ENCODE measurements at places on chromosomes 6 and 20.

- no peak for DNase-seq
These were observed 3.0 kb upstream of the GCM1 start for GRCh38 chr6:53151676-53152075.

DNA sequence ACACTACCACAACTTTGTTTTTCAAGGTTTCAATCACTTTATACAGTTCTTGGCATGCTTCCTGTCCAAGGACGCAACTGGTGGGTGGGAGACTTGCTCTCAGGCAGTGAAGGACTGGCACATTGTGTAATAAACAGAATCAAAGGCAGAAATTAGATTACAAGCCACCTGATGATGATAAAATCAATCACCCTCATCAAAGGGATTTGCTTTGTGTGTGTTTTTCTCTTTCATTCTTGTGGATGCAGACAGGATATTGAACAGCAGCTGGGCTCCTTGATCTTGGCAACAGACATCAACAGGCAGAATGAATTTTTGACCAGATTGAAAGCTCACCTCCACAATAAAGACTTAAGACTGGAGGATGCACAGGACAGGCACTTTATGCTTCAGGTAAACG, 71.4 kb downstream of the MTFR2 start:
- DNase-seq: no peak

- DNase-seq: no peak
These were observed 221.3 kb downstream of the QKI start for GRCh38 chr6:163635731-163636364.

- no peak for DNase-seq
These were observed 436.4 kb upstream of the CDH4 start for GRCh38 chr20:60815656-60816055.

- no peak for DNase-seq
These were observed 11.0 kb downstream of the PTCHD4 start for GRCh38 chr6:48099713-48100587.

GRCh38 chr6:125727216-125727615, 22.2 kb upstream of the HEY2 start:
- no peak for DNase-seq

DNA sequence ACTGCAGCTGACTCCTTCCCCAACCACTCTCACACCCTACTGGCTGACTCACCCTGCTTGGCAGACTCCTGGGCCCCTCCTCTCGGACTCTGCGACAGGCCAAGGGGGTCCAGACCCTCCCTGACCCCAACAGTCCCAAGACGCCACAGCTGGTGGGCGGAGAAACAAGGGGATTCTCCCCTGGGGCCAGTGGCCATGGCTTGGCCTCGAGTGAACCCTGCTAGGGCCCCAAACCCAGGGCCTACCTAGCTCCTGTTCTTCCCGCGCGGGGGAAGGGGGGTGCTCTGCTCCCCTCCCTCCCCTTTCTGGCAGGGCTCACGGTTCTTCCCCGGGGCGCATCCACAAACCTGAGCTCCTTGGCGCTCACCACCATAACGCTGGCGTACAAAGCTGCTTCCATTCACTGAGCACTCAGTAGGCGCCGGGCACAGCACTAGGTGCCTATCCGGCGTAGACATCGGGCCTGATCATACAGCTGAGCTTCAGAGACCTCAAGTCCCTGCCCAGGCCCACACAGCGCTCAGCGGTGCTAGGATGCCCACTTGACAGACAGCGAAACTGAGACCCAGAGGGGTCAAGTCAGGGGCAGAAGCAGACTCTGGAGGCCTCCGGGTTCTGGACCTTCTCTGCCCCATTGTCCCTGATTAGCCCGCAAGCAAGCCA, 597 bp downstream of the ADA start:
- no peak for DNase-seq

DNA sequence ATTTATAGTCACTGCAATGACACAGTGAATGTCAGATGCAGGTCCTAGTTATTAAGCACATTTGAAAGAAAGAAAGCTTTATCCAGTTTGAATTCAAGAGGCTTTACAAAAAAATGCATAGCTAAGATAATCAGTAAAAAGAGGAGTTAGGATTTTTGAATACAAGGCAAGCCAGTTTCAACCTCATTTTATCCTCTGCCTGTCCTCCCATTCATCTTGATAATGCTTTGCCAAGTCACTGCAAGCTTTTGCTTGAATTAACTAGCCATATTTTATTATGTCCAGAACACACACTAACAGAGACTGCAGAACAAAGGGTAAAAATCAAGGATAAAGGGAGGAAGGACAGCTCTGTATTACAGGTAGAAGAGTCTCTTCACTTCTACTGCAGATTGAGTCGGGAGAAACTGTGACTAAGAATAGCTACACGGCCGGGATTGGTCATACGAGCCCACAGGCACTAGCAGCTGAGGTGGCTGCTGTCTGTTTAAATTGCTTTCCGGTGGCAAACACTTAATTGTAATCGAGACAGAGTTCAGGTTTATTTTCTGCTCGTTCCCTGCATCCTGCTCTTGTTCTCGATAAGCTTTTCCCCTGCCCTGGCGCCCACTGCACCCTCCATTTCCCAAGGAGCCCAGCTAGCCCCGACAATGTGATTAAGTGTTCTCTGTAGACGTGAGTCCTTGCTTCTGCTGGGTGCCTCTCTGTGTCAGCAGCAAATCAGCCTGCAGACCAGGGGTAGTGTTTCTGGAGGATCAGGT, 30.5 kb upstream of the AKAP12 start:
- DNase-seq: no peak

DNA sequence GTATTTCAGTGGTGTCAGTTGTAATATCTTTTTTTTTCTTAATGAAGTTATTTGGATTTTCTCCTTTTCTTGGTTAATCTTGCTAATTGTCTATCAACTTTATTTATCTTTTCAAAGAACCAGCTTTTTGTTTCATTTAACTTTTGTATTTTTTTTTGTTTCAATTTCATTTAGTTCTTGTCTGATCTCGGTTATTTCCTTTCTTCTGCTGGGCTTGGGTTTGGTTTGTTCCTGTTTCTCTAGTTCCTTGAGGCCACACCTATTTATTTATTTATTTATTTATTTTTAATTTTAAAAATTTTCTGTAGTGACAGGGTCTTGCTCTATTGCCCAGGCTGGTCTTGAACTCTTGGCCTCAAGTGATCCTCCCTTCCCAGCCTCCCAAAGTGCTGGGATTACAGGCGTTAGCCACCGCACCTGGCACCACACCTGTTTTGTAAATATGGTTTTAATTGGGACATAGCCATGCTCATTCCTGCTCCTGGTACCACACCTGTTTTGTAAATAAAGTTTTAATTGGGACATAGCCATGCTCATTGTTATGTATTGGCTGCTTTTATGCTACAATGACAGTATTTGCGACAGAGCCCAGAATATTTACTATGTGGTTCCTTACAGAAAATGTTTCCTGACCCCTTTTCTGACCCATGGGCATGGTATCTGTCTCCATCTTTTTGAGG, 22.2 kb downstream of the KDM1B start:
- DNase-seq: no peak

GRCh38 chr20:23135449-23136420, 49.6 kb upstream of the CD93 start:
- DNase-seq: no peak

- DNase-seq: no peak
These were observed 11.8 kb upstream of the HBS1L start for GRCh38 chr6:135066397-135066796.
